ENCODE measurements at places on chromosomes 12 and 14.

DNA sequence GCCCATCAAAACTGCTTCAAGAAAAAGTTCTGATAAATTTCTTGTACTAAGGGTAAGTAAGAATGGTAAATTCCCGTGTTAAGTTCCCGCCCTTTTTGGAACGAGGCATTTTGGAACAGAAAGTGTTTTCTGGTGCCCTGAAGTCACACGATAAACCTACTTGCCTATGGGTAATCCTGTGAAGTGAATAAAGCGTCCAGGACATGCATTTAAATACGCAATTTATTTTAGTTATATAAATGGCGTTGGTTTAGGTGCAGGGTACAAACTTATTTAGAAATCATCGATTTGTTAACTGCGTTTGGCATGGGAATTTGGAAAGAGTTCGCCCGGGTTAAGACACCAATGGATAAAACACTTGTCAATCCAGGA lies 715 bp upstream of the RAP1B start:
- no peak for DNase-seq

DNA sequence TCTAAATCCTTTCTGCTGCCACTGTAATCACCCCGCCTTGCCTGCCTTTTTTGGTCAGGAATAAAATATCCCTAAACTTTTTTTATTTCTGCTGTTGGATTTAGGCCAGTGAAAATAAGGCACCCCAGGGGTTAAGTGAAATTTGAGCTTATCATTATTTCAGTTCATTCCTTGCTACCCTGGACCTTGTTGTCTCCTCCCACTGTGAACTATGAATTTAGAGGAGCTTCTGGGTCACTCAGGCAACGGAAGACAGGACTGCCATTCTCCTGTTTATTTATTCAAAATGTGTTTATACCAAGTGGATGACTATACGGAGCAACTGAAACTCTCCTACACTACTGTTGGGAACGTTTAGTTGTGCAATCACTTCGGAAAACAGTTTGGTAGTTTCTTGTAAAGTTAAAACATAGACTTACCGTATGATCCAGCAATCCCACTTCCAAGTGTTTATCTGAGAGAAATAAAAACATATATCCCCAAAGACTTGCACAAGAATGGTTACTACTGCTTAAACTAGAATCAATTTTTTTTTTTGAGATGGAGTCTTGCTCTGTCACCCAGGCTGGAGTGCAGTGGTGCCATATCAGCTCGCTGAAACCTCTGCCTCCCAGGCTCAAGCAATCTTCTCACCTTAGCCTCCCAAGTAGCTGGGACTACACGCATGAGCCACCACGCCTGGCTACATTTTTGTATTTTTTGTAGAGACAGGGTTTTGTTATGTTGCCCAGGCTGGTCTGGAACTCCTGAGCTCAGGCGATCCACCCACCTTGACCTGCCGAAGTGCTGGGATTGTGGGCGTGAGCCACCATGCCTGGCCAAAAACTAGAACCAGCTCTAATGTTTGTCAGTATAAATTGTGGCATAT lies 2.3 kb upstream of the TRAFD1 start:
- no peak for DNase-seq

DNA sequence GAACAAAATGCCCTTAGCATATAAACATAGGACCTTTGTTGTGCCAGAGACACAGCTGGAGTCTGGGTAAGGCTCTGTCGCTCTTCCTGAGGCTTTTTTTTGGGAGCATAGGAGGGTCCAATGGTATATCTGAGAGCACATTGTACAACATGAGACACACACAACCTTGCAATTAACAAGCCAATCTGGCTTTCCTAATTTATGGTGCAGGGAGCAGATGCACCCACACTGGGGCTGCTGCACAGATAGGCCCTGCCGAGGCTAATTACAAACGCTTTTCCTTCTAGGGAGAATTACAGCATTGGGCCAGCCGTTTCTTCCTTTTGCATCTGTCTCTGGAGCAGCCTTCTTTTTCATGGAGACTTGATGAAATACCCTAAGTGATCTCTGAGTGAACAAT lies 75.0 kb upstream of the OVCH1 start:
- no peak for DNase-seq

- DNase-seq = no peak
Observed at GRCh38 chr12:1853716-1854115, 33.4 kb downstream of the LRTM2 start.

DNA sequence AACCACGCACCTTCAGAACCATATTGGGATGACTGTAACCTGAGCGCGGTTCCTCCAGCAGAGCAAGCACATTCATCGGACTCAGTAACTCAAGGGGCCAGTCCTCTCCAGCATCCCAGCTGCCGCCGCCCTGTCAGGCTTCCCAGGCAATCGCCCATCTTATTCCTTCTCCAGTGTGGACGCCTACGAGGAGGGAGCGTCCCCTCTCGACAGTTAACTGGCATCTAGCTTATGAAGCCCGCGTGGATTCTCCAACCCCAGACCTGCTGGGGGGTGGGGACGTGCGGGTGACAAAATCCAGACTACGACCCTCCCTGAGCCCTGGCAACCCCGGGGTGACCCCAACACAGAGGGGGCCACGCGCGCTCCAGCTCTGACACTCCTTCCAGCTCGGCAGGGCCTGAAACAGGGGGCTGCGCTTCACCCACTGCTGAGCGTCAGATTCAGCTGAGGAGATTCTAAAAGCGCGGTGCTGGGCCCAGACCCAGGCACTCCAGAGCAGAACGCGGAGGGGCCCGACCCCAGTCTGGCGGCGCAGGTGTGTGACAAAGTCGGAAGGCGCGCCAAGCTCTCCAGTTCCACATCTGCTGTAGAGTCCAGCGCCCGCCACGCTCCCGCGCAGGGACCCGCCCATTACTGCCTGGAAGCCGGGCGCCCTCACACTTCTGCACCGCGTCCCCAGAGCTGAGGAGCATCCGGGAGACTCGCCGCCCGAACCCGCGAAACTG lies 43.9 kb upstream of the ESR2 start:
- DNase-seq = peak; percentile 22

- no peak for DNase-seq
Observed at GRCh38 chr14:33457021-33457420, 493.9 kb downstream of the EGLN3 start.

- DNase-seq = no peak
Observed at GRCh38 chr12:112762753-112763152, 28.8 kb upstream of the RPH3A start.

DNA sequence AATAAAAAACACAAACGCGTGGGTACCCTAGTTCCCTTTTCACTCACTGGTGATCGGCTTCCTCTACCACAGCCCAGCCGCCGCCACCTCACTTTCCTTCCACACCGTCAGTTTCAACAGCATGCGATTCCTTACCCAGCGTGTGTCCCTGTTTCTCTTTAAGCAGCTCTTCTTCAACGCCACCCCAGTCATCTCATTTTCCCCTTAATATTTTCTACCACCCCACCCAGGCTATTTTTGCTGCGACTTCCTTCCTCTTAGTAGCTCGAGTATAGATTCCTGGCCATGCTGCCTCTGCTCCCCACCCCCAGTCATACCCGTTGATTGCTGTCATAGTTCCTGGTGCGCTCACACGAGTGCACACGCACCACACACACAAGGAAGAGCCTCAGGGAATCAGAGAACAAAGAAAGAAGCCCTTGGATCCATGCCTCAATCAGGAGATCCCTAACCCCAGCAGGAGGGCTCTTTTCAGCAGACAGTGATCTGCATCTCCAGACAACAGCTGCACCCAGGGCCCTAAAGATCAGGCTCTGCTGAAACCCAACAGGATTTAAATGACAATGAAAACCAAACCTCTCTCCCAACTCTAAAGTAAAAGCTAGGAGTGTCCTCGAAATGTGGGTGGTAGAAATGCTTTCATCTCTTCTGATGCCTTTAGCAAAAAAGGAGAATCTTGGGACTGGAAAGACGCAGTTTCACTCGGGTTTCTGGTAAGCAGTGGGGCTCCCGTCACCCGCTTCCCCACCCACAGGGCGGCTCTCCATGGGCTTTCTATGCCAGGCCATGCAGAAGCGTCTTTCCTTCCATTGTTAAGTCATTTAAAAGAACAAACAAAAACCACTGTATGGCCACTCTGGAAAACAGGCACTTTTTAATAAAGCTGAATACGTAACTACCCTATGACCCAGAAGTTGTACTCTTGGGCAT lies 23.8 kb downstream of the VPS37B start:
- DNase-seq = peak; percentile 48

GRCh38 chr12:127781336-127781735 lies 485.6 kb upstream of the TMEM132C start:
- no peak for DNase-seq

DNA sequence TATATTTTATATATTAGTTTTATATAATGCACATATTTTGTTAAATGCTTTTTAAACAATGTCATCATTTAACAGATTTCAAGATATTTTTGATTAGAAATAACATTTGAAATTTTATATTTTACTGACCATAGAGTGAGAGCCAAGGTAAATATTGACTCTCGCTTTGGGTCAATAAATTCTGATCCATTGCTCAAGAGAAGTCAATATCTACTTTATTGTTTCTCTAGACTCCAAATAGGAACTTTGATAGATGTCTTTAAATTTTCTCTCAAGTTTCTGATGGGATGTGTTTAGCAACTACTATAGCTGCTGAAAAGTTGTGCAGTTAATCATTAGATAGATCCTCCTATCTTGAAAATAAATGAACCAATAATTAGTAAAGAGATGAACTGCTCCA lies 61.4 kb upstream of the ATXN7L3B start:
- DNase-seq = no peak

DNA sequence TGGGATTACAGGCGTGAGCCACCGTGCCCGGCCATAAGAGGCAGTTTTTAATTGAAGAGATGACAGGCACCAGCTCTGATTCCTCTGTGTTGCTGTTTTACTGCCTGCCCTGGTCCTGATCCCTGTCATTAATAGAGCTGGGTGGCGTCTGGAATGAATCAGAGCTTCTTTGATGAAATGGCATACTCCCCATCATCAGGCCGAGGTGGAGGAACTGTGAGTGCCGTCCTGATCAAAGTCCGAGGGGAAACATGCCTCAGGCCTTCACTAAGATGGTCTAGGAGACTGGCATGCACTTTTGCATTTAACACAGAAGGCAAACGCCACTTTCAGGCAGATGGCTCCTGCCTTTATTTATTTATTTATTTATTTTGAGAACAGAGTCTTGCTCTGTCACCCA lies 34.1 kb downstream of the IL31 start:
- no peak for DNase-seq

DNA sequence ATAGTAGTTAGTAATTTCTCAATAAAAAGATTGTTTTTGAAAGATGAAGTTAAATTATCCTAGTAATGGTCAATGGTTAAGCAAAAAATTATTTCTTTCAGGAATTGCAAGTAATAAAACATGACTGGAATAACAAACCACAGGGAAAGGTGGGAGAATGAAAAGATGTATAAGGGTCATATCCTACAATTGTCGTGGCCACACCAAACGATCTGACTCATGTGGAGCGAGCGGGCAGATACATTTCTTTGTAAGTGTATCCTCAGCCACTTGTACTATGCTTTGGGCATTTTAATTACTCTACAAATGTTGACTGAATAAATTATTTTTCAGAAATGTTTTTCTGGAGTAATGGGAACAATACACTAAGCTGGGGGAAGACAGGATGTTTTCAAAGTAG lies 45.5 kb downstream of the ACSM4 start:
- DNase-seq = no peak

DNA sequence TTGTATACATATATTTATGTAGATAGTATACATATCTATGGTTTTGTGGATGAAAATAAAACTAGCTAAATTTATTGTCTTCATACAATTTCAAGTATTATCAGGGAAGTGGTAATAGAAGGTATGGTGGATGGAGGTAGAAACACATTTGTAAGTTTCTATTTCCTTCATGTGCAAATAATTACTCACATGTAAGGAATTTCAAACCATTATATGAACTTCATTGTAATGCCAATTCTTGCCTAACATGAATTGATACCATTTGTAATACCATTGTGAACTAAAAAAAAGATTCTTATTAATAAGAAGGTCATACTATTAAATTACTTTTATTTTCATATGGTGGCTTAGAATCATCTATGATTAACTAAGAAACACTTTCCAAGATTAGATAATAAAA lies 20.1 kb upstream of the PPFIA2 start:
- no peak for DNase-seq

GRCh38 chr14:75689012-75689411 lies 28.0 kb downstream of the TTLL5 start:
- DNase-seq = no peak

DNA sequence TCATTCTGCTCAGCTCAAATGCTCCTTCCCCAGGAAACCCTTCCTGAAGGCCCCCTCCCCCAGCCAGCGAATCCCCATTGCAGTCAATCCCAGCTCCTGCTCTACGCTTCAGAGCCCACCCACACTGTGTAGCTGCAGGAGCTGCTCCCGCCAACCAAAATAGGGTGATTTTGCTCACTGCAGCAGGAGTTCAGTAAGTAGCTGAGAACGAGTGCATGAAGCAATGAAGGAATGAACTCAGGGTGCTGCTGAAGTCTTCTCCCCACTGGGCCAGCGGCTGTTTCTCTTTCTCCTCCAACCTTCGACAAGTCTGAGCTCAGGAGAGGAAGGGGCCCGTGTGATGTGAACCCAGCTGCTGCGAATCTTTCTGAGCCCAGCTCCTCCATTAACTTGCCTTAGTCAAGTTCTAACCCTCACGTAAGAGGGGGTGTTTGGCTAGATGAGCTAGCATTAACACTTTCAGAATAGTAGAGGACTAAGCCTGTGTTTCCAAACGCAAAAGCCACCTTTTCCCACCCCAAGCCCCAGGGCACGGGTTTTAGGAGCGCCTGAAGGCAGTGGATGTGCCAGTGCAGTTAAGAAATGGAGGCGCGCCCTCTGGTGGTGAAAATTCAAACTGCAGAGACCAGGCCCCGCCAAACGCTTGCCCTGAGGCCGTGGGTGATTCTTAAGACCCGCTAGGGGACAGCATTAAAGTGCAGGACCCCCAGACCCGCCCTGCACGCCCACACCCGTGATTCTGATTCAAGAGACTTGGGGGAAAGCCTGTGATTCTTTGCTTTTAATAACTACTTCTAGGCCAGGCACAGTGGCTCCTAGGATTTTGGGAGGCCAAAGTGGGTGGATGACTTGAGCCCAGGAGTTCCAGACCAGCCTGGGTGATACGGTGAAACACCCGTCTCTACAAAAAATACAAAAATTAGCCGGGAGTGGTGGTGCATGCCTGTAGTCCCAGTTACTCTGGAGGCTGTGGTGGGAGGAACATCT lies 11.9 kb upstream of the SERPINA4 start:
- peak; percentile 35 for DNase-seq

GRCh38 chr14:67525389-67525788 lies 7.7 kb upstream of the PLEKHH1 start:
- DNase-seq = no peak

DNA sequence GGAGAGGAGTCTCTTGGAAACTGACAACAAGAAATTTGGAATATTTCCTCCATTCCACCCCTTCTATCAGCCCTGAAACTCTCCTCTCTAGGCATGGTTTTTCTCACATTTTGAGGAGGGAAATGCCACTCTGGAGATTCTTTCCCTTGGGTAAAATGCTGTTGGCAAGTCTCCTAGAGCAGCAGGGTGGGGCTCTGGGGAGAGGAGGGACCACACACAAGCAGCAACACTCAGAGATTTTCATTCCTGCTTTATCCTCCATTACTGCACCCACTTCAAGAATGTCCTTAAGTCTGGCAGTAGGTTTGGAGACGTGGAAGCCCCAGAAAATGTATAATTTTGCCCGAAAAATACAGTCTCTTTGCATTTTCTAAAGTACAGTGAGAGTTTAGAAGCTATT lies 130.8 kb upstream of the FLRT2 start:
- no peak for DNase-seq
